ENCODE measurements at places on chromosomes 3 and 15.

DNA sequence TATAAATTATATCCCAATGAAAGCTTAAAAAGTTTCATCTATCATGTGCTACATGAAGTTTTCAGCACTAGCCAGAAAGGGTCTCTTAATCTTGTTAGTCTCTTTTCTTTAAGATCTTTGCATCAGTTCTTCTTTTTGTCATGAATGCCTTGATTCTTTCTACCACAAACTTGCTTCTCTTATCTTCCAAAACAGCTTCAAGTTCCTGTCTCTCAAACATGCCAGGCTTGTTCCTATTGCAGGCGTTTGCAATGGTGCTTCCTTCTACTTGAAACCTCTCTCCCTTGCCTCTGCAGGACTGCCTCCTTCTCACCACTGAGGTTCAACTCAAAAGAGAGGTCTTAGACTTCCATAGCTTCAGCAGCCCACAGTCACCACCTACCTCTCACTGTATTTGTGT is 104.3 kb upstream of the FRMD4B start:
- no peak for DNase-seq

DNA sequence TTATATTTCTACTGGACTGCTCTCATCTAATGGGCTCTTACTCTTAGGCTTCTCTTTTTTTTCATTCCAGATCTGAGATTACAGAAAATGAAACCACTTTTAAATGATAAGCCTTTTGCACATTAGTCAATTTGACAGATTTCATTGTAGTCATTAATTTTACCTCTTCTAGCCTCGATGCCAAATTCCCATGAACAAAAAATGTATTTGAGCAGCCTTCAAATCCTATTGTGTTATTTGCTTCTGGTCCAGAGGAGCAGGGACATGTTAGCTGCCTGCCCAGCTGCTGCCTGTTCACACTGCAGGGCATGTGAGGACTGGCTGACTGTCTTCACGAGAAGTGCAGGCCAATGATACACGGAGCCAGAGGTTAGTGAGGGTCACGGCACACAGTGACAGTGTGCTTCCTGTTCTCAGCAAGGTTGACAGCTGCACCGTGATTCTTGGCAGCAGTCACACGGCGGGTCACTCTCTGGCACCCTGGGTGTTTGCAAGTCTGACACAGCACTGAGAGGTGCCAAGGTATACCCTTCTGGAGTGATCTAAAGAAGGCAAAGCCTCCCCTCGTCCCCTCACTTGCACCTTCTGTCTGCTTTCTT is 40.8 kb downstream of the KAT2B start:
- peak; percentile 13 for DNase-seq

- no peak for DNase-seq
Measured at GRCh38 chr3:192858849-192859585, 58.6 kb downstream of the MB21D2 start.

- no peak for DNase-seq
Measured at GRCh38 chr3:178072391-178073305, 463.6 kb upstream of the KCNMB2 start.

- DNase-seq: no peak
Measured at GRCh38 chr3:195441051-195441450, 1.8 kb downstream of the ACAP2 start.

- DNase-seq: no peak
Measured at GRCh38 chr3:7841451-7841850, 660.2 kb upstream of the LMCD1 start.

GRCh38 chr3:3745693-3746092 is 53.5 kb upstream of the LRRN1 start:
- no peak for DNase-seq

- DNase-seq: no peak
Measured at GRCh38 chr3:171429635-171430034, 30.6 kb downstream of the TNIK start.

- DNase-seq: no peak
Measured at GRCh38 chr3:59212128-59212779, 162.4 kb upstream of the CFAP20DC start.

DNA sequence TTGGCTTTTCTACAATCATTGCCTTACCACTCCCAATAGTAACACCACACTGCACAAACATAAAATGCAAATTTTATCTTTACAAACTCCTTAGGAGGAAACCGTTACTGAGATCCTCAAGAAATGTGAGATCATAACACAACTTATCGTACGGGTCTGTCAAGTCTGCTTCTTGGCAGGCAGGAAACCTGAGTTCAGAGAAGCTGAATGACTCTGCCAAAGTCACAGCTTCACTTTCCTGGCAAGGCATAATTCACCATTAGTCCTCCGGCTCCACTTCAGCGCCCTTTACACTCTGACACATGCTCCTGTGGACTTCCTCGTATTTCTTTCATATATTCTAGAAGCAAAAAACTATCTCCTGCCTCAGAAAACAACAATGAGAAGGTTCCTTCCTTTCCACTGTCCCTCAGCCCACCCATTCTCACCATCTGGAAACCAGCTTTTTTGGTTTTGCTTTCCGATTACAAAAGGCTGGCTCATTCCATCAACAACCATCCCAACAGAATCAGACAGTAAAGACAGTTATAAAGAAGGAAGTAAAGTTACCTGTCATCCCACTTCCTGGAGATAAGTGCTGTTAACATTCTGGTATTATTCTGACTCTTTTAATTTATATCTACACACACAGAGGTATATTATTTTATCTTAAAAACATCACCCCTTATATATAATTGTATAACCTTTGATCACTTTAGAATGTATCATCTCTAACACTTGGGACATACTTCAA is 223.4 kb downstream of the STT3B start:
- no peak for DNase-seq

DNA sequence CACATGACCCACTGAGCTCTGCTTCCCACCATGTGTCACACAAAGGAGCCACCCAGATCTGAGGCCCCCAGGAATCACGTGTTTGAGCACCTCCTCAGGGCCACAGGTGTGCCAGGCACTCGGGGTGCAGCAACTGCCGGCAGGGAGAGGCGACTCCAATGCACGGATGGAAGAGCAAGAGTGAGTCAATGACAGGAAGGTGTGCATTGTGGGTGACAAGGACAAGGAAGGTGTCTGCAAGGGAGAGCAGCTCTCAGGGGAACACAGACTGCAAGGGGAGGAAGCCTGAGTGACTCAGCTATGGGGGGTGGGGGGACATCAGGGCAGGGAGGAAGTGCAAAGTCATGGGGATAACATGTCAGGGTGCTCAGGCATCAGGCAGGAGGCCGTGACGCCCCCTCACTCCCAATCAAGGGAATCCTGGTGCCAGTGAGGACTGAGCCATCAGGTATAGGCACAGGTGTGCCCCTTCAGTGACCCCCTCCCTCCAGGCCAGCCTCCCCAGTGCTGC is 67.4 kb downstream of the NUP210 start:
- peak; percentile 23 for DNase-seq

GRCh38 chr3:105876780-105877327 is 8.0 kb upstream of the CBLB start:
- DNase-seq: no peak

DNA sequence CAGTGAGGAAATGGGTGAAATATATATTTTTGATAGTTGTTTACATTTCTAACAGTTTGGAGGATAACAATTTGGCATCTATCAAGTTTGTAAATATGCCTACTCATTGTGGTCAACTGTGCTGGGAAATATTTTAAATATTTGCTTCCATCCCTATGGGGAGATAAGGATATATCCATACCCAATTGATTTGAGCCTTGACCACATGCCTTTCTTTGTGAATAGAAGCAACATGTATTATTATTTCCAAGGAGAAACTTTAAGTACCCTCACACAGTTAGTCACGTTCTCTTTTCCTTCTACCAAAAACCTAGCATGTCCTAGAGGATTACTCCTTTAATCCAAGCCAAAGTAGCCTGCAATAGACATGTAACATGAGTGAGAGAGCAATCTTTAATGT is 245.4 kb upstream of the CBLB start:
- no peak for DNase-seq

- DNase-seq: no peak
Measured at GRCh38 chr3:171888466-171888865, 45.3 kb downstream of the TMEM212 start.

DNA sequence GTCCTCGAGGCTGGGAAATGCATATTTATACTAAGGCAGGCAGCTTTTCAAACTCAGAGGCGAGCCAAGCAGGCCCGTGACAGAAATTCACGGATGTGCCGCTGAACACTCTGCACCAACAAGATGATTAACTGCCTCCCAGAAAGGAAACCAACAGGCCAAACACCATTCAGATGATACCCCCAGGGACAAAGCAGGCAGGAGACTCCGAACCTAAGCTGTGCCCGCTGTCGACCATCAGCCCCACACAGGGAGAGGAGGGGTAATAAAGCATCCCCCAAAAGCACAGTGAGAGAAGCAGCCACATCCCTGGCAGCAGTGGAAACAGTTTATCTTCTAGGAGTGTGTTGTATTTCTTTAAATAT is 31.8 kb downstream of the ADAMTS17 start:
- DNase-seq: no peak

GRCh38 chr3:10901296-10901945 is 85.4 kb downstream of the SLC6A11 start:
- no peak for DNase-seq

DNA sequence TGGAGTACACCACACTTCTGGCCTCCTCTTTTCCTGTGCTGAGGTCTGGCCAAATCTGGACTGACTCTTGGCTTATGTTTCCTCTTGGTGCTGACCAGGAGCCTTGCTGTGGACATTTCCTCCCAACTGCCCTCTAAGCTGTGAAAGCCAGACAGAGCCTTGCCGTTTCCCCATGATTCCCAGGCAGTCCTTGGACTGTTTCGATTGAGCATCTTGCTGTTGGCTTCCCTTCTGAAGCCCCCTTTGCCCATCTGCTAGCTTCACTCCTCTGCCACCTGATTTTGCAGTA is 110.5 kb downstream of the EPHB1 start:
- no peak for DNase-seq

GRCh38 chr15:52727815-52728214 is 48.6 kb upstream of the ATOSA start:
- no peak for DNase-seq

DNA sequence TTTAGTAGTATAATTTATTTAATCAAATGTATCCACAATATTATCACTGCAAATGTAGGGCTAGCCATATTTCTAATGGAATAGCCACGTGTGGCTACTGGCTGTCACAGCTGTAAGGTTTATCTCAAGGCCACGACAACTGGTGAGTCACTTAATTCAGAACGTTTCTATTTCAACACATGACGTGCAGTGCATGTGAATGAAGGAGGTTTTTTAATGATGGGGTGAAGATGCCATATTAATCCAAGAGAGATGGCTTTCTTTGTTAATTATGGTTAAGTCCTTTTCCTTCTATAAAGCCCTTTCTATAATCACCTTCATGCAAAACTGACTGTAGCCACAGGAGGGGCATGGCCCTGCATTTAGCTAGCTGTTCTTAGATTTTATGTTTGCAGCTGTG is 212.0 kb downstream of the FEZF2 start:
- DNase-seq: no peak

- no peak for DNase-seq
Measured at GRCh38 chr3:181966393-181966792, 254.7 kb downstream of the SOX2 start.

DNA sequence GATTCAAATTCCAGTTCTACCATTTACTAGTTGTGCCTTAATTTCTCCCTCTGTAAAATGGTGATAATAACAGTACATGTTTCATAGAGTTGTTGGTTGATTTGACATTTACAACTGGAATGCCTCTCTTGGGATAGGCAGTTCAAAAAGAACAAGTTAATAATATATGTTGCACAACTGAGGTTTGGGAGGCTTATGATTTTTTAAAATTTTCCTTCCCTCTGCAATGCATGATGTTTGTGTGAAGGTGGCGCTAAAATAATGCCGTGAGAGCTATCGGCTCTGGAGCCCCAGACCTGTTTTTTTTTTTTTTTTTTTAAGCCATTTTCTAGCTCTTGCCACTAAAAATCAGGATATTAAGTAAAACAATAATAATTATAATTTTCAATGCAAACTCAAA is 18.6 kb downstream of the DNAJB11 start:
- no peak for DNase-seq

DNA sequence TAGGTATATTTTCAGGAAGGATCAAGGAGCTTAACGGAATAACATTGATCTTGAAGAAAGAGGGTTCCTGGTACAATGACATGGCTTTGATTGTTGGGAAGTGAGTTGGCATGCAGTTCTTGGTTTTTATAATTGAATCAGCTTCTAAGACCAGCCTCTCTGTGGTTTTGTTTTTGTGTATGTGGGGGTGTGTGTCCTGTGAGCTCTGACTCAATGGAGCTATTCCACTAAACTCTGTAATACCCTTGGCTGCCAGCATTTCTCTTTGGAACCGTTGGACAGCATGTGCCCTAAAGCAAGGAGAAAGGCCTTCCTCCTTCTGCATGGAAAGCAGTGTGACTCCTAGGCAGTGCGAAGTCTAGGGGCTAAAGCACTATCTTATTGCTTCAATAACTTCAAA is 124.8 kb downstream of the EDEM1 start:
- no peak for DNase-seq

DNA sequence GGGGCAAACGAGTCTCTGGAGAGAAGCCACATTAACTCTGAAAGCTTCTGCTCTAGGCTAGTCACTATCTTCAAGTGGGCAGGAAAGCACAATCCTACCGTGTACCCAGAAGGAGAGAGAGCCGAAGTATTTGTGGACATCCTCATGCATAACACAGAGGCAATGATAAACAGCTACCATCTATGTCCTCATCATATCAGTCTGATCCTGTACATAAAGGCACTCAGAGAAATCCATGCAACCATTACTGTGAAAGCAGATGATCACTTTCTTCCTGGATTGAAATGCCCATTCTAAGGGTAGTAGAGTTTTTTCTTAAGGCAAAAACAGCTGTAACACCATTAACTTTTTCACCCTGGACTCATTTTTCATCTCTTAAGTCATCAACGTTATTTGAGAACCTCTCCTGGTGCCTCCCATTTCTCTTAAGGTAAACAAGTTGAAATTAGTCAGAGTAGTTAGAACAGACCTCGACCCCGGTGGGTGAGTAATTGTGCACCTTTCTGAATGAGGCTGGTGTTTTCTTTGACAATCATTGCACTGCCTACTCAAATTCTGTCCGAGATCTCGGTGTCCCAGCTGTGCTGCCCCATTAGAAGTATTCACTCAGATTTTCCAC is 327.4 kb downstream of the SHQ1 start:
- no peak for DNase-seq

- DNase-seq: no peak
Measured at GRCh38 chr3:9247361-9247940, 2.0 kb downstream of the SRGAP3 start.

DNA sequence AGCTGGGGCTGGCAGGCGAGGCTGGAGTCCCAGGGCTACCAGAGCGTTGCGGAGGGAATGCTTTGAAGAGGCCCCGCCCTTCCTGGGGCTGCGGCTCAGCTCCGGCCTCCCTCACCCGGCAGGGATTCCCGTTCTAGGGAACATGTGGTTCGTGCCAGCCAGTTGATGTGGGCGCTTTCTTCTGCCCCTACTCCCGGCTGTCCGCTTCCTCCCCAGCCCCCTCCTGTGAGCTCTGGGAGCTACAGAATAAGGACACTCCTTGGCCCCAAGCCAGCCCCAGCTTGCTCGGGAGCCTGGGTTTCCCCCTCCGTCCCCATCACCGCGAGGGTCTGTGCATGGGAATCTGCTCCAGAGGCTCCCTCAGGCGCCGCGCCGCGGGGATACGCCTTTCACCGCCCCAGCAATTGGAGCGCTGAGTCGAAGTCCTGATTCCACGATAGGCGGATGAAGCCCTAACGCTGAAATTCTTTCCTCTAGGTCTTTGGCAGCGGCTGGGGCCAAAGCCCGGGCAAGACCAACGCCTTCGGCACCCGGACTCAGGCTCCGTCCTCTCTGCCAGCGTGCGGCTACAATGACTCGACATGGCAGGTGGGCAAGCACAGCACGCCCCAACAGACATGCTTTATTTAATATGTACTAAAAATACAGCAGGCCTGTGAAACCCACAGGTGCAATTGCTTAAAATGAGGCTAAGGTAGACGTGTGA is 69.5 kb downstream of the KLF15 start:
- DNase-seq: no peak
